CD4-positive, alpha-beta T cell treated with Interleukin-21 for 1 hour (primary cell): ENCODE measurements at places on chromosomes 1 and 21.

GRCh38 chr1:17538428-17539117, 925 bp upstream of the ARHGEF10L start:
- DNase-seq, result no peak

DNA sequence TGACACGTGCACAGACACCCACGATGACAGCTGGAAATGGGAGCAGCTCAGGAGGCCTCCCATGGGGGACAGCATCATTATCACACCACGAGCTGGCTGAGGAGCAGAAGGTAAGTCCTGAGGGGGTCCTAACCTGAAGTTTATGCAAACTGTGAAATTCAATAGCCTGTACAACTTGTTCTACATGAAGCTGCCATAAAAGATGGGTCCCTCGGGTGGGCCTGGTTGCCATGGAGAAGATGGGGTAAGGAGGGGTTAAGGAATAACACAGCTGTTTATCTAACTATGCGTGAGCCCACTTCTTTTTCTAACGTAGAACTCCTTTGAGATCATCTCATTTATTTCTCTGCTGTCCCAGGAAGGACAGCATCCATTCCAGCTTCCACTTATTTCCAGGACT, 163.4 kb upstream of the CD34 start:
- no peak for DNase-seq

GRCh38 chr1:57489358-57490036, 65.6 kb upstream of the DAB1 start:
- DNase-seq, result no peak

- DNase-seq, result no peak
Observed at GRCh38 chr1:218810306-218810705, 363.4 kb upstream of the LYPLAL1 start.

DNA sequence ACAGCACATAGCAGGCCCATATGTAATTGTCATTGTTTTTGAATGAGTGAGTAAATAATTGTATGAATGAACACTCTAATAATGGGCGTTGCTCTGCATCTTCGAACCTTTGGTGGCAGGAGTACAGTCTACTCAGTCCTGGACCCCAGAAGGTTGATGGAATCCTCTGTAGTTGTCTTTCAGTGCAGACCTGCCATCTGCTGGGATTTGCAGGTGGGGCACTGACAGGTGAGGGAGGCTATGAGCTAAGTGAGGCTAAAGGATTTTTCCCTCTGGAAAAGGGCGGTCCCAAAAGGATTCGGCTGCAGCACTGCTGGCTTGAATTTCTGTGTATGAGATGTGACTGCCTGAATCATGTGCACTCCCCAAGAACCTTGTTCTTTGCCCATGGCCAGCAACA, 53.4 kb downstream of the PLXNA2 start:
- DNase-seq, result no peak

GRCh38 chr1:159088546-159089183, 12.1 kb upstream of the AIM2 start:
- no peak for DNase-seq

DNA sequence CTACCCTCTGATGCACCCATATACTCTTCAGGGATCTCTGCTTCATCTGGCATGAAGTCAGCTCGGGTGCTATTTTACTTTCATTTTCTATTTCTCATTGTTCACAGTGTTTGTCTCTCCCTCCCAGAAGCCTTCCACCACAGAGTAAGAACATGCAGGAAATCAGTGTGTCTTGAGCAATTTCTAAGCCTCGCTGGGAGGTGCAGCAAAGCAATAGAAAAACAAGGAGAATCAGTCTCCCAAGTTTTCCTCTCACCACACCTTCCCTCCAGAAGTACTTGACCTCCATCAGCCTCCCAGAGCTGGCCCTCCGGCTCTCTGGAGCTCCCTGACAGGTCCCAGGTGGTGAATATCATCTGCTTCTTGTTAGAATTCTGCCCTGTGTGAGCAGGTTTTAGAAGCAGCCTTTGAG, 594.7 kb upstream of the CAMK1G start:
- DNase-seq, result peak; percentile 43

GRCh38 chr1:36924282-36924811, 110.0 kb downstream of the GRIK3 start:
- no peak for DNase-seq

DNA sequence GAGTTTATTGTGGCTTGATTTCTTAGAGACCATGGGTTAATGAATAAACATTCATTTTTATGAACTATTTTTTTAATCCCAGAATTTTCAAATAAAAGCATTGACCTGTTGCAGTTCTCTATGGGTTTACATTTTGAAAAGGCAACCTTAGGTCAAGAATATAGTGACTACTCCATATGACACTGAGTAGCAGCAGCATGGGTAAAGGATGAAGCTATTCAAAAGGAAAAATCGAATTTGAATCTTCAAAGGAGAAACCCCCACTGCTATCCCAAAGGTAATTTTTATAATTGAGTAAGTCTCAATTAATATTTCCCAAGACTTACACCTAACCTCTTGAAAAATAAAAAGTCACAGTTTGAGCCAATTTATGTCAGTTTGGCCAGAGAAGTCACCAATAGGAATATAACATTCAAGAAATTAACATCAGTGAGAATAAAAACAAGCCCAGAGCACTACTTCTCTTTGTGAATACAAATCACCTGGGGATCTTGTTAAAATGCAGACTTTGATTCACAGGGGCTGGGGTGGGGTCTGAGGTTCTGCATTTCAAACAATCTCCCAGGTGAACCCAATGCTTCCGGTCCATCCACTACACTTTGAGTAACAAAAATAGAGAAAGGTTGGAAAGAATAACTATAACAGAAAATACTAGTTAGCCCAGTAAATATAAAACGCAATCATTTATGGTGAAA, 39.8 kb downstream of the USP1 start:
- no peak for DNase-seq

DNA sequence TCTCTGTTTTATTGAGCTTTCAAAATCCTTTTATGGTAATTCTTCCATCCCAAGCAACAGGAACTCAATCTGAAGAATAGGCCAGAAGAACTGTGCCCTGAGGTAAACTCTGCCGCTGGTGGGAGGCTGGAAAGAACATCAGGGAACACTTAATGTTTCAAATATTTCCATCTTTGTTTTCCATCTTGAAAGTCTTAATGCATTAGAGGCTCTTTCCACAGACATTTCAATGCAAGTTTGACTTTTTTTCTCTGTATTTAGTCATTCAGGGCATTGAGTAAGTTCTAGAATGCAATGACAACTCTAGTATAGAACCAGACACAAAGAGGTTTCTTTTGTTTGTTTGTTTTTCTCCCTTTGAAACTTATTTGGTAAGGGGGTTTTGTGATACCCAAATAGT, 61.5 kb downstream of the KIAA0040 start:
- DNase-seq, result no peak

DNA sequence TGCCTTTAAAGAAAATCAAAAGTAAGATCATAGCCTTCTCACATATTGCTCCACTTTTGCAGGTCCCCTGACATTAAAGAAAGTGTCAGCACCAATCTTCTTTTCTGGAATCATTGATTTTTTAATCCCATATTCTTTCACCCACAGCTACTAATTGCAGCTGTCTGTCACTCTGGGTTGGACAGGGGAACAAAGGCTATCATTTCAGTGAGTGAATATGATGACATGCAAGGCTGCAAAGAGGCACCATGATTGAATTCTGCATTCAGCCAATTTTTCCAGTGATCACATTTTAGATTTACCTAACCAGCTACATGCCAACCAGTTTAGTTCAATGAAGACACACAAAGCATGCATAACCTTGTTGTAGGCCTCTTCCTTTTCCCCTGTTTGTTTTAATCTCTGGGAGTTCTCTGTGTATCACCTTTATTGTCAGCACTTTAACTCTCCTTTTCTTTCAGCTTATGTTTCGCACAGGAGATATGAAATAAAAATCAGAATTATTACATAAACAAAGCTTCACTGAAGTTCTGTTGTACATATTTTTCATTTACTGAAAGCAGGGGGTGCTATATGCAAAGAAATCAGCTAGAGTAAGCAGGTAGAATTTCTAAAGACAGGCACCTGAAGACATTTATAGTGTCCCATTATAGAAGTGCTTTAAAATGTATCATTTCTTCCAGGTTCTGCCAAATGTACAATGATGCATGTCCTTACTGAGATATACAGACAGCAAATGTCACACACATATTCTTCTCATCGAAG, 584.8 kb downstream of the PLA2G4A start:
- DNase-seq, result no peak

DNA sequence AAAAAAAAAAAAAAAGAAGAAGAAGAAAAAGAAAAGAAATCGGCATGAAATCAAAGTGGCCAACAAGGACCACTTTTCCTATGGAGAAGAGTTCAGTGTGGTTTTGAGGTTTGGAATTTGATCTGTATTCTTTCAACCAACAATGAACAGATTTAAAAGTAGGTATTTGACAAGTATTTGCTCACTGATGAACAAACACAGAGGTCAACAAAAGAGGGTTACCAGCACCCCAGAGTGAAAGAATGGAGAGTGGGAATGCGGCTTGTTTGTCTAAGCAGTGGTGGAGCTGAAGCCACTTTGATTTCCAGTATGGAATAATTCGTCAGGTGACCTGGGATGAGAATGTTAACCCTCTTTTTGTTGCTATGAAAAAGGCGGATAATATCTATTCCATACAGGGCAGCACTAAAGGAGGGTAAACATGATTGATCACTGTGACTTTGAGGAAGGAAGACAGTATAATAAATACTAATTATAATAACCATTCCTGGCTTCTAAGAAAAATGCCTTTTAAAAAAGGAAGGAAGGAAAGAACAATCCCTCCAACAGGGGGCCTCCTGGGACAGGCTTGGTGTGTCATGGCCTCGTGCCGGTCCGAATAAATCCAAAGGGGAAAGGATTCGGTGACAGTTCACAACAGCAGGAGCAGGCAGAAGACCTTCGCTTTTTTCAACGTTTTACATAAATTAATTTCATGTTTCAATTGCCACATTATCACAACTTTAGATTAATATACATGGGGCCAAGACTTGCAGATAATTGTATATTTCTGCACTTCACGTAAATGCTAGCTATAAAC, 37.2 kb upstream of the SIM2 start:
- no peak for DNase-seq

DNA sequence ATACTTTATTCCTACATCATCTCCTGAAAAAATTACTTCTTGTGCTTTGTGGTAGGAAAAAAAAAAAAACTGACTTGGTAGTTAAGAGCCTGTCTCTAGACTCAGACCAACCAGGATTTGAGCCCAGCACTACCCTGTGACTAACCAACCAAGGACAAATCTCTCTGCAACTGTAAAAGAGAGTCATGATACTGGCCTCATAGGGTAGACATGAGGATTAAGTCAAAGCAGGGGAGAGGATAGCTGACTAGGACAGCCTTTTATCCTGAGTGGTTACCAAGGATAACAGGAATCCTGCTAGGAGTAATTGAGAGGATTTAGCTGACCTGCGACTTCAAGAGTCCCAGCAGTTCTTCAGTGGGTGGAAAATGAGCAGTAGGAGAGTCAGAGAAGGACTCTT, 112.8 kb downstream of the C1orf21 start:
- no peak for DNase-seq

GRCh38 chr1:80925130-80925805, 875.5 kb upstream of the ADGRL2 start:
- DNase-seq, result no peak

- DNase-seq, result no peak
Observed at GRCh38 chr21:29228306-29228705, 70.4 kb upstream of the BACH1 start.

GRCh38 chr1:7390604-7391000, 380.5 kb upstream of the VAMP3 start:
- no peak for DNase-seq

- DNase-seq, result no peak
Observed at GRCh38 chr21:25577424-25578055, 29.7 kb downstream of the MRPL39 start.

- no peak for DNase-seq
Observed at GRCh38 chr1:227841096-227841495, 25.6 kb downstream of the PRSS38 start.

DNA sequence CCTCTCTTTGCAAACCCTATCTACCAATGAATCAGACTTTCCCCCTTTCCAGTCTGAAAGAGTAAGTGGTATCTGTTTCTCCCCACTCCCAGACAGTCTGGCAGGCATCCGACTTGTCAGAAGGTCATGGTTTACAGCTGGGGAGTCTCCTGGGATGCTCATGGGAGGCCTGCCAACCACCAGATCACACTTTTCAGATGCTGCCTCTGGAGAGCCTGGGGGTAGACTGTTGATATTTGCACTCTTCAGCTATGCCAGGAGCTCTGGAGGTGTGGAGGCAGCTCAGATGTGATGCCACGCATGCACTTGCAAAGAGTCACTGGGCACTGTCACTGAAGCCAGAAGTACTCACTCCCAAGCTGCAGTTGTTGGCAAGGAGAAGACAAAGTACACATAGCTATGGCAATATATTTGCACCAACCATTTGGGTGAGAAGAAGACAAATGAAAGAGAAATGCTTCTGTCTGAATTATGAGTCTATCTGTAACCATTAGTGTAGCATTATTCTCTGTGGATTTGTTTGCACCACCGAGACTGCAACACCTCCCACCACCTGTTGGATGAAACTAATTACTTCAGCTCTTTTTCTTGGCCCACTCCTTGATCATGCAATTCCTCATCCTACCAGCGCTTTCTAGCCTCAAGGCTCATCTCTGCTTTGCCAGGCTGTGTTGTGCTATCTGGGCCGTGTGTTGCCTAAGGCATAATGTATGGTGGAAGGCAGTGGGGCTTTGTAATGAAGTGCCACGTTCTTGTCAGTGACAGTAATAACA, 133.0 kb upstream of the SPAG17 start:
- no peak for DNase-seq

DNA sequence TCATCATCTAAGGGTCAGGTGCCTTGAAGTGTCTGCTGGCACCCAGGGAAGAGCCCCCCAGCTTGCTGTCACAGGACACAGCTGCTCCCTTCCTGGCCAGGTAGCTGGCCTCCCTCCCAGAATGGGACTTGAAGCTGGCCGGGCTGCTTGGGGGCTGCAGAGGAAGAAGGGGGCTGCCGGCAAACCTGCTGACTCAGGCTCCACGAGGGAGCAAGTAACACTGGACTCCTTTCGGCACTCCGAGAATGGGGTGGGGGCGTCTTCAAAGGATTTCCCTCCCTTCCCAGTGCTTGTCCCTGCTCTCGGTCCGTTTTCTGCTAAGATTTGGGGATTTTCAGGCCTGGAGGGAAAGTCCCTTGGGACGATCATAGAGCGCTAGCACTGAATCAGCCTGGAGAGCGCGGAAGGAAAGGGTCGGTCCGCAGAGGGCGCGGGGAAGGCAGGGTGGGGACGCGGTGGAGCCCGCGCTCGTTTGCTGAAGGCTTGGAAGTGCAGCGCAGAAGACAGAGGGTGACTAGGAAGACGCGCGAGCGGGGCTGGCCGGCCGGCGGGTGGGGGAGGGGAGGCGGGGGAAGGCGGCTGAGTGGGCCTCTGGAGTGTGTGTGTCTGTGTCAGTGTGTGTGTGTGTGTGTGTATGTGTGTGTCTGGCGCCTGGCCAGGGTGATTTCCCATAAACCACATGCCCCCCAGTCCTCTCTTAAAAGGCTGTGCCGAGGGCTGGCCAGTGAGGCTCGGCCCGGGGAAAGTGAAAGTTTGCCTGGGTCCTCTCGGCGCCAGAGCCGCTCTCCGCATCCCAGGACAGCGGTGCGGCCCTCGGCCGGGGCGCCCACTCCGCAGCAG, at the start of gene CSF1:
CSF1 (plus strand) TSS at position 727 of the 840 bp plus-strand sequence. CDS start 175 bp downstream, outside the sequence.
- DNase-seq, result peak; percentile 82

DNA sequence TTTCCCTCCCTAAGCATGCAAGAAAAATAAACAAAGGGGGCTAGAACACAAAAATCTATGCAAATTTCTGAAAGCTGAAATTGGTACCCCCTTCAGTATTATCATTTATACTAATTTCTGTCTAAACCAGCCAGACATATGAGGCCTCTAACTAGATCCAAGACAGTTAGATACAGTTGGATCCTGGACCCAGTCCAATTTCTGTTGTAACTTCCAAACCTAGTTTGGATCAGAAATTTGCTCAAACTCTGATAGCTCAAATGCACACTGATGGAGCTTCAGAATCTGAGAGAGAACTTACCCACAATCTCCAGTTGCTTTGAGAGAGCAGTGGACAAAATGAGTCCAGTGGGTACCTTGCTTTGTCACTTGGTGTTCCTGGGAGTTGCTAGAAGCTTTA, 11.9 kb downstream of the CEP350 start:
- DNase-seq, result no peak
